ENCODE measurements at places on chromosomes 7 and 10. TPM values are rescaled to one million over a fixed set of nuclear protein-coding genes. Genes with fewer than 3 reads are reported as not detected.

GRCh38 chr7:90648834-90649233 is 52.7 kb downstream of the CDK14 start:
- no peaks in the 10 kb centered on the region for H3K4me1 ChIP-seq
- H3K36me3 ChIP-seq = no peaks in the 10 kb centered on the region
- H3K27ac ChIP-seq = no peak overlapping the region

DNA sequence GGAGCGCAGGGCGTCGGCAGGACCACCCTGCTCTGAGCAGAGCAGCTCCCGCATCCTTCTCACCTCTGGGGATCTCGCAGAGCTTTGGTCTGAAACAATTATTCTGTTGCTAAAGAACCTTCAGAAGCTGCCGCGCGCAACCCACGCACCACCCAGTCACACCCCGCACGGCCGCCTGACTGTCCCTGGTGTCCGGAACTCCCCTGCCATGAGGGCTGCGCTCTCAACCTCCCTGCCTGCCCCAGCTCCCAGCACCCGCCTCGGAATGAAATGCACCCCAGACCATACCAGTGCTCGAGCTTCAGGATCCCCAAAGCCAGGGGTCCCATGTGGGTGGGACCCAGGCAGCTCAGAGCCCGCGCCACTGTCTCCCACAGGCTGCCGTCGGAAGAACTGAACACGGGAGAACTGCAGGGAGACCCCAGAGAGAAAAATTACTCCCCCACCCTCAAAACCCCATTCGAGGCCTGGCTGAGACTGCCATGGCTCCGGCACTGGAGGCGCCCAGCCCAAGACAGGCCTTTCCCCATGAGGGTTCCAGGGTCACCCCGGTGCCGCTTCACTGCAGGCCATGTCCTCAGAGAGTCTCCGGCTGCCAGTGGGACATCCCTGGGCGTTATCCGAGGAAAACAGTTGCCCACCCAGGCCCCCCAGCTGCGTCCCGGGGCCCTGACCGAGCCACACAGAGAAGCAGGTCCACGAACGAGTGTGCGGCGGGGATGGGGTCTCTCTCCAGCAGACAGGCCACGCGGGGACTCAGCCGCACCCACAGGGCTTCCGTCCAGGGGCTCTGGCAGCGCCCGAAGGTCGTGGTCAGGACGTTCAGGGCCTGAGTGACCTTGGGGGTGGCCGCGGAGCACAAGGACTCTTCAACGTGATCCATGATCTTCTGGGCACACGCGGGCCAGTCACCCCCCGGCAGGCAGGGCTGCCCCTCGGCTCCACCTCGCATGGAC is 12.1 kb downstream of the BRAT1 start:
- peaks cover 88% of the 10 kb centered on the region for H3K36me3 ChIP-seq
- no peak overlapping the region for H3K4me3 ChIP-seq
- no peaks in the 10 kb centered on the region for H3K27me3 ChIP-seq
- H3K4me1 ChIP-seq = no peaks in the 10 kb centered on the region
- no peak overlapping the region for H3K27ac ChIP-seq

DNA sequence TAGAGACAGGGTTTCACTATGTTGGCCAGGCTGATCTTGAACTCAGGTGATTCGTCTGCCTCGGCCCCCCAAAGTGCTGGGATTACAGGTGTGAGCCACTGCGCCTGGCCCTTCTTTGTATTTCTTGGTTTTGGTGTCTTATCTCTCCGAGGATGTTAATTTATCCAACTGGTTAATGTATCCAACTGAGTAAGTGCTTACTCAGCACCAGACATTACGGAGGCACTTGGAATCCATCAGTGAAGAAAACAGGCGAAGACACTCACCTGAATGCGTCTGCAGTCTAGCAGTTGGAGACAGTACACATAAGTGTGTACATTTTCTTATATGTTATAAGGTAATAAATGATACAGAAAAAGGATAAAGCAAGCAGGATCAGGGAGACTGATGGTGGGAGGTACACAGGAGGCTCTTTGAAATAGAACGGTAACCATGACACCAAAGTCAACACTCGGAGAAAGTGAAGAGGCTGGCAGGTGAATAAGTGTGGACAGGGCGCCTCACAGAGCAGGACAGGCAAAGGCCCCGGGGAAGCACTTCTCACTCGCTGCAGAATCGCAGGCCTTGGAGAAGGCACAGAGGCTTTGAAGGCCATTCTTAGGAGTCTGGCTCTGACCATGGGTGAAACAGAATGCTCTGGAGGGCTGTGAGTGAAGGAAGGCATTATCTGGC is 73.1 kb downstream of the LANCL2 start:
- no peak for DNase-seq
- H3K4me3 ChIP-seq = no peak overlapping the region
- no peaks in the 10 kb centered on the region for H3K27me3 ChIP-seq

- H3K4me3 ChIP-seq = no peak overlapping the region
- H3K36me3 ChIP-seq = no peaks in the 10 kb centered on the region
- no peak overlapping the region for H3K27ac ChIP-seq
- DNase-seq = no peak
- H3K27me3 ChIP-seq = no peaks in the 10 kb centered on the region
Measured at GRCh38 chr7:137717811-137718271, 128.9 kb downstream of the DGKI start.

DNA sequence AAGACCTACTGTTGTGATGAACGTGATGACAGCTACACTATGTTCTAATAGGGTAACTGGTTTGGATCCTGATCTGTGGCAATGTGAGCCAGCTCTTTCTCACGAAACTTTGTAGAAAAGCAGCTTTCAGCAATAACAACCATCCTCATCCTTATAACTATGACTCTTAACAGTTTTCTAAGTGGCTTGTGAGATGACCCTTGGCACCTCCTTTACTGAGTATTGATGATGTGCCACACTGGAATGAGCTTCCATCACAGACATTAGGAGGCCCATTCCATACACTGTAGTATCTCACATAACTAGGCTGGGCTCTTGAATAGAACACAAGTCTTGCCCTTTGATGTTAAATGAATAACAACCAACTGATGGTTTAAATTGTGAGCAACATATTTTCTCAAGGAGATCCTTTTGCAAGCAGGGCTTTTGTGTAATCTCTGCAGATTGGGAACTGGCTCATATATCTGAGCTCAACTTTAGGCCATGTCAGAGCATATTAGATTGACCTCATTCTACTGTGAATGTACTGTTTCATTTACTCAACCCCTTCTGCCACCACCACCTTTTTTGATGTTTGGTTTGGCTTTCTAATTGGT is 46.4 kb downstream of the MYPN start:
- H3K27ac ChIP-seq = no peak overlapping the region
- no peak overlapping the region for H3K4me3 ChIP-seq
- H3K36me3 ChIP-seq = no peaks in the 10 kb centered on the region
- H3K27me3 ChIP-seq = no peaks in the 10 kb centered on the region
- no peak for DNase-seq

- H3K27me3 ChIP-seq = no peaks in the 10 kb centered on the region
- H3K27ac ChIP-seq = peak overlapping the region; percentile 93
- no peak for DNase-seq
- H3K4me3 ChIP-seq = peak overlapping the region; percentile 80
Measured at GRCh38 chr7:139109983-139110411, 477 bp upstream of the ZC3HAV1 start.

DNA sequence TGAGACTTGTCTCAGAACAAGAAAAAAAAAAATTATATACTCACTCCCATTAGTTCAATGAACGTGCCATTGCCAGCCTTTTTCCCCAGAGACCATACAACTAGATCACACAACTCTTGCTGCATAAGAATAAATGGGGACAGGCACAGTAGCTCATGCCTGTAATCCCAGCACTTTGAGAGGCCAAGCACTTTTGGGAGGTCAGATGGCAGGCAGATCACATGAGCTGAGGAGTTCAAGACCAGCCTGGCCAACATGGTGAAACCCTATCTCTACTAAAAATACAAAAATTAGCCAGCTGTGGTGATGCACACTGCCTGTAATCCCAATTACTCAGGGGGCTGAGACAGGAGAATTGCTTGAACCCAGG is 13.6 kb downstream of the PDLIM1 start:
- no peak overlapping the region for H3K27ac ChIP-seq
- H3K36me3 ChIP-seq = no peaks in the 10 kb centered on the region
- H3K4me1 ChIP-seq = no peaks in the 10 kb centered on the region
- H3K4me3 ChIP-seq = no peak overlapping the region
- H3K27me3 ChIP-seq = no peaks in the 10 kb centered on the region
- DNase-seq = no peak

GRCh38 chr7:11485636-11486035 is 346.4 kb downstream of the THSD7A start:
- no peaks in the 10 kb centered on the region for H3K27me3 ChIP-seq
- no peaks in the 10 kb centered on the region for H3K4me1 ChIP-seq
- no peaks in the 10 kb centered on the region for H3K36me3 ChIP-seq
- no peak overlapping the region for H3K4me3 ChIP-seq

DNA sequence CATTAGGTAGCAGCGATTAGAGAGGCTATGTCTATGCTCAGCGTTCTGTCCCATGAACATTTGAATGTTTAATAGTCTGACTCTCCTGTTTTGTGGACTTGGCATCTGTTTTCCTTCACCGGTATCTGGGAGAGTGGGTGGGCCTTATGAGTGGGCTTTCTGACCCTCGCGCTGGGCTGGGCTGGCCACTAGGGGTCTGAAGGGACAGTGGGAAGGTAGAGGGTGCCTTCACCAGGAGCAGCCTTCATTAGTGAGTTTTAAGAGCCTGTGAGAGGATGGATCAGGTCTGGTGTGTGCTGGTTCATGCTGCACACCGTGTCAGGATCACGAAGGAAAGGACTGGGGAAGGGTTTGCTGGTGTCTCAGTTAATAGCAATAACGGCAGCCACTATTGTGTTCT is 33.4 kb downstream of the DCLRE1A start:
- H3K36me3 ChIP-seq = no peaks in the 10 kb centered on the region
- H3K27me3 ChIP-seq = peaks cover 4% of the 10 kb centered on the region
- H3K27ac ChIP-seq = no peak overlapping the region
- DNase-seq = no peak
- no peaks in the 10 kb centered on the region for H3K4me1 ChIP-seq

DNA sequence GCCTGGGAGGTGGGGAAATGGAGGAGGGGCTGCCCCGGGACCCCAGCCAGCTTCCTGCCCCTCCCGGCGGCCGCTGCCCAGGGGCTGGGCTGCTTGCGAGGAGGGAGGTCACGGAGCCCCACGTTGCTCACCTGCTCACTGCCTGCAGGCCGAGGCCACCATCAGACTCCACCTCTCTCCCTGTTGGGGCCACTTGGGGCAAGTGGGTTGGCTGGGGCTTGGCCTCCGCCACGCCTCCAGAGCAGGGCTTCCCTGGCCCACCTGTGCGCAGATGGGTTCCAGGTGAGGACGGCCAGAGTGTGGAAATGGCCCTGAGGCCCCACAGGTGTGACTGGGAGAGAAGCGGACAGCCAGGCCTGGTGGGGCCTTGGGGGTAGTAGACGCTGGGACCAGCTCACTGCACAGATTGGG is 82.8 kb upstream of the DIP2C start:
- DNase-seq = no peak
- H3K27ac ChIP-seq = no peak overlapping the region
- H3K27me3 ChIP-seq = no peaks in the 10 kb centered on the region

DNA sequence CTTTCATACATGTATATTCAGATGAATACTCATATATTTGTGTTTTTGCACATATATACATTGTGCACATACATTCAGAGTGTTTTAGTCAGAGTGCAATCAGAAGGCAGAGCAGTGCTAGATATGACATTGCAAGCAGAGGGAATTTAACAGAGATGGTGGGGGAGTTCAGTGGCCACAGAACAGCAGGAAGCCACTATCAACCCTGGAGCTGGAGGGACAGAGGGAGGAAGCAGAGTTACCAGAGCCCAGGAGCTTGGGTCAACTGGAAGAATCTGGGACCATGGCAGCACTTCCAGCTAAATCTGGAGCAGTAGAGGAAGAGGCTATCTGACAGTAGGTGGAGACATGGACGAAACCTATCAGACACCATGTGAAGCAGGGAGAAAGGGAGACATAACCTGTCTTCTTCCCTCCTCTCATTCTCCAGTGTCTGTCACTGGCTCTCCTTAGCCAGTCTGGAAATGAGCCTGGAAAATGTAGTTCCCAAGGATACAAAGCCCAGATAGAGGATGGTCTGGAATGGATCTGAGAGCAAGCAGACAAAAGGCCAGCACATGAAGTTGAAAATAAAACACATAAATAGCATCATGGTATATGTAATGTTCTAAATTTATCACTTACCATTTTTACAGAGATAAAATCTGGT is 33.6 kb upstream of the HERPUD2 start:
- no peaks in the 10 kb centered on the region for H3K36me3 ChIP-seq
- no peak for DNase-seq
- H3K27ac ChIP-seq = no peak overlapping the region
- peaks cover 26% of the 10 kb centered on the region for H3K4me1 ChIP-seq

DNA sequence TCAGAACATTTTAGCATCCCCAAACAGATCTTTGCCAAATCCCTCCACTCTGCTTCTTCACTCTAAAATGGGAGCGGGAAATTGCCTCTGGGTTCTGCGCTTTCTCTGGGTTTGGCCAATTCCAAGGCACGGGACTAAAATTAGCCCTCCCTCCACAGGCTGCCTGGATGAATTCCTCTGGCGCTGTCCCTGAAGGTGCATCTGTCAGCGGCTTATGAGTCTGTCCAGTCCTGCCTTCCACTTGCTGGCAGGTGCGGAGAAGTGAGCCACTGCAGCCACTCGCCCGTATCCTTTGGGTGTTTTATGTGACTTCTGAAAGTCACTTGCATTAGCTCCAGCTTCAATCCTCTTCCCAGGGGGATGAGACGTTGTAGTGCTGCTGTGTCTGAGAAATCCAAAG is 121.6 kb downstream of the SH2D4B start:
- no peak for DNase-seq
- H3K4me3 ChIP-seq = no peak overlapping the region

DNA sequence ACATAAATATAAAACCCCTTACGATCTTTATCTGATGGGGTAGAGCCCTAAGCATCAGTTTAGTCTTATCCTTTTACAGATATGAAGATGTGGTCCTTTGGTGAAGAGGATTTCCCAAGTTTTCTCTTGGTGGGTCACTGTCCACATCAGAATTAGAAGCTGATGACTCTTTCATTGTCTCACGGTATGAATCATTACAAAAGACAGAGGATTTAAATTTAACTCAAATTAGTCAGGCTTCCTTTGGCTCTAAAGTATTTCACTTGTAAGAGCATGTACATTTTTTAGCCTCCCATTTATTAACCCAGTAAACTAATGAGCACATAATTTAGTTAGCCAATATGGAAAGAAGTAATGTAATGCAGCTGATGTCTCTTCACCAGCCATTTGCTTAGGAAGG is 49.9 kb upstream of the TMEM26 start:
- no peaks in the 10 kb centered on the region for H3K27me3 ChIP-seq
- H3K27ac ChIP-seq = no peak overlapping the region
- no peaks in the 10 kb centered on the region for H3K36me3 ChIP-seq
- DNase-seq = no peak
- no peaks in the 10 kb centered on the region for H3K4me1 ChIP-seq

Gene HABP2
- polyA plus RNA-seq = not detected

Gene GBX1
- polyA plus RNA-seq = not detected

Gene SLC39A12
- polyA plus RNA-seq = not detected

Gene KIAA1549
- not detected for polyA plus RNA-seq

Gene ASIC3
- polyA plus RNA-seq = not detected

Gene GTF2IRD1
- not detected for polyA plus RNA-seq

Gene IQUB
- 0.09 TPM for polyA plus RNA-seq

Measured in naive thymus-derived CD4-positive, alpha-beta T cell (primary cell).